ENCODE measurements at places on chromosomes 6 and 20.

DNA sequence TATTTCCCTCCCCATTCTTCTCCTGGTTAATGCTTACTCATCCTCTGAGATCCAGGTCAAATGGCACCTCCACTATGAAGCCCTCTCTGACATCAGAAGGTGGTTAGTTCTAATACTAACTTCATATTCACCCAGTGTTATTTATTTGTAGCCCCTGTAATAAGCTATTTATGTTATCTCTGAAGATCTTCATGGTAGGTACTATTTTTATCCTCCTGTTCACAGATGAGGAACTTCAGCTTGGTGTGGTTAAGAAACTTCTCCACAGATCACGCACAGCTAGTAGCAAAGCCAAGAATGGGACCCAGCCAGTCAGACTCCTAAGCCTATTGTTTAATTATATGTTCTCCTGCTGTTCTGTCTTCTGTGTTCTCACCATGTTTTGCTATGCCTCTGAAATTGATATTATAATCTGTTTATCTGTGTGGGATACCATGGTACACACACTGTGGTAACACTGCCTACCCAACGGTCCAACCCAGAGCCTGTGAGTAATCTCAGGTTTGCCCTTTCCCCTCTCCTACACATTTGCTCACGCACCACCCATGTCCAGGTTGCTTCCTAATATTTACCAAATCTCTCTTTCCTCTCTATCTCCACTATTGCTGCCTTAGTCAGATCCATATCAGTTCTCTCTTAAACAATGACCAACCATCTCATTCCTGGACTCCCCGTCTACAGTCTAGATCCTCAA lies 98.4 kb downstream of the IPCEF1 start:
- no peak for DNase-seq

- no peak for DNase-seq
These were observed 142.4 kb downstream of the ZFP64 start for GRCh38 chr20:52049001-52049731.

DNA sequence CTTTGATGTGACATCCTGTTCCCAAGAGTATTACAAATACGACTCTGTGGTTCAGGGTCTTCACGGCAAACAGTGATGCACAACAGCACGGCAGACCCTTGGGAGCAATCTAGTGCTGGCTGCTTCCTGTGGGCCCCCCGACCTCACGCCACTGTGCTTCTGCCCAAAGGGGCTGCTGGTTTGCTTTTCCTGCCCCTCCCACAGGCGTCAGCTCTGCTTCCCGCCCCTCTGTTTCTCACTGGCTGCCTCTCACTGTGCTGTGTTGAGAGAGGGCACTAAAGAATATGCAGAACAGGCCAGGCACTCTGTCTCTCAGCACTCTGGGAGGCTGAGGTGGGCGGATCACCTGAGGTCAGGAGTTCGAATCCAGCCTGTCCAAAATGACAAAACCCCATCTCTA lies 554.5 kb upstream of the AGPAT4 start:
- no peak for DNase-seq

DNA sequence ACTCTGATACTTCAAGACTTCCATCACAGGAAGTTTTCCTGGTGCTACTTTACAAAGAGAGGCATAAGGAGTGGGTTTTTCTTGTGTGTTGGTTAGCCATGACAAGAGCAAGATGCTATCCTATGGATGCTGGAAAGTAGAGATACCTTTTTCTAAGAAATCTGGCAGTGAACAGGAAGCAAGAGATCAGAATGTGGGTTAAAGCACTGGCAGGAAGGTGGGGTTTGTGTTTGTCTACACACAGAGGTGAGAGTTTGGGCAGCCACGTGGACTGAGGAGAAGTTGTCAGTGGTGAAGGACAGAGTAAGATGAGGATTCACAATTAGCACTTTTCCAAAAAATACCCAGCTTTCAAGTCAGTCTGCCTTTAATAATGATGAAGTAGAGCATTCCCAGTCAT lies 17.9 kb downstream of the SLC2A12 start:
- no peak for DNase-seq

GRCh38 chr6:143238306-143238705 lies 177.6 kb downstream of the AIG1 start:
- no peak for DNase-seq

GRCh38 chr20:58251979-58252591 lies 23.6 kb upstream of the ANKRD60 start:
- no peak for DNase-seq

- no peak for DNase-seq
These were observed 1.5 kb downstream of the CCND3 start for GRCh38 chr6:41939848-41940758.

DNA sequence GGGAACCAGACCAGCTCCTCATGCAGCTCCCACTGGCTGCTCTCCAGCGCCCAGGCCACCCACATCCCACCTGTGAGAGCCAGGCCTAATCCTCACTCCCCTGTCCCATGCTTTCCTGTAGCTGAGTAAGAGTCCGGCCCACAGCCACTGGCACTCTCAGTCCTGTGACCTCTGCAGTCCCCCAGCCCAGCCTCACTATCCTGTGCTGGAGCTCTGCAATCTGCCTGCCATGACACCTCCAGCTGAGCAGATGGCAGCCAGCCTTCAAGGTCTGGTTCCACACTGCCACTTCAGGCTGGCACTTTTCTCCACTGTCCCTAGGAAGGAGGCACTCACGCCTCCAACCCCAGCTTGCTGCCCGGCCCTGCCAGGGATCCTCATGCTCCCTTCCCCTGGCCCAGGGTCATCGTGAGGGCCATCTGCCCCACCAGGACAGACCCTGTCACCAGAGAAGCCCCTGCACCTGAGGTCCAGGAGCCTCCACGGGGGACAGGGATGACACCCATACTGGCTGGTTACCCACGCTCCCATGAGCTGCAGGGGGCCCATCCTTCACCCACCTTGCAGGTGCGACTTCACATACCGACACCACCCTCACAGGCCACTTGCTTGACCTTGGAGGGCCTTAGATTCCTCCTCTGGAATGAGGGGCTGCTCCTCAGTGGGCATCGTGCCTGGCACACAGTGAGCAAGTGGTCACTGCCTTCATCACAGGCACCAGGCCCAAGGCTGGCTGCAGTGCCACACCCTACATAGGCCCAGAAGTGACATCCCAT lies 100.1 kb downstream of the ASXL1 start:
- DNase-seq: no peak

GRCh38 chr6:133891149-133891926 lies 2.4 kb downstream of the TCF21 start:
- no peak for DNase-seq
